Brain (organoid and tissue), 16 donors: ENCODE measurements at places on chromosomes 3 and 15.
A peak's percentile ranks its signal among the peaks of the same experiment; 100 is the strongest.

GRCh38 chr3:113152849-113153248 is 58.5 kb upstream of the BOC start:
- no peak for DNase-seq

DNA sequence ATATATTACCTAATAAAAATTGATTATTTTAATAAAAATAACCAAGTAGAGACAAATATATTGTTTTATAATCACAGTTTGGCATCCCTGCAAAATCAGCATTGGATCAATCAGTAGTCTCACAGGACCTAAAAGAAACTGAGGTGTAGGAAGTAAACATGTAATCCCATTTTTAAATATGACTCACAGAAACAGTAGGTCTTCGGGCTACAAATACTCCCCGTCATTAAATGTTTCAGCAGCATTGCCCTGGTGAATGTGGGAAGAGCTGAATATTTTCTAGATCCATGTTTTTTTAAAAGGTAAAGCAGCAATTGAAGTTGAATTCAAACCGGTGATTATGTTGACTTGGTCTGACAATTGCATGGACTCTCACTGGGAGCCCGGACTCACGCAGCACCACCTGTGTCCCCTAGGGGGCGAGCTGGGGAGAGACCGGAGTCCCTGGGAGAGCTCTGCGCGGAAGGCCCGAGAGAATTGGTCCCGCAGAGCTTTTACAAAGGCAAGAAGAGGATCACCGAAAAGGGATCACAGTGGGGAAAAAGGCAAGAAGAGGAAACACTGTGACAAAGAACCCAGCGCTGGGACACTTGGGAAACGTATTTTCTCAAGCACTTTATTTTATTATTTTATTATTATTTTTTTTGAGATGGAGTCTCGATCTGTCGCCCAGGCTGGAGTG is 17.2 kb upstream of the USP3 start:
- peak; percentile 52 for DNase-seq

DNA sequence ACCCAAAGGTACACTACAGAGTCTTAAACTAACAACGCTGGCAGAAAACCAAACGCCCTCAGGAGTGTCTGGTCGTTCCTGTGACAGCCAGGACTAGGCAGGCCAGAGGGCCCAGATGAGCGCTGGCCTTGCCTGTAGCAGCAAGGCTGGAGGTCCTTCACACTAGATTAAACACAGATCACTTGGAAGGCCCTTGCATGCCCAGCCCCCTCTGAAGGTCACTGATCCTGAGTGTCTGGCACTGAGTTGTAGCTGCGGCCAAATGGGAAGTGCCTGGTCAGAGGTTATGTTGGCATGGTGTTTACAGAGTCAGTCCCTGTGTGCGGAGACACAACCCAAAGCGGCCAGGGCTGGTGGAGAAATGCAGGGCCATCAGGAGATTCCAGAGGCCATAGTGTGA is 58.9 kb downstream of the ZNF621 start:
- no peak for DNase-seq

DNA sequence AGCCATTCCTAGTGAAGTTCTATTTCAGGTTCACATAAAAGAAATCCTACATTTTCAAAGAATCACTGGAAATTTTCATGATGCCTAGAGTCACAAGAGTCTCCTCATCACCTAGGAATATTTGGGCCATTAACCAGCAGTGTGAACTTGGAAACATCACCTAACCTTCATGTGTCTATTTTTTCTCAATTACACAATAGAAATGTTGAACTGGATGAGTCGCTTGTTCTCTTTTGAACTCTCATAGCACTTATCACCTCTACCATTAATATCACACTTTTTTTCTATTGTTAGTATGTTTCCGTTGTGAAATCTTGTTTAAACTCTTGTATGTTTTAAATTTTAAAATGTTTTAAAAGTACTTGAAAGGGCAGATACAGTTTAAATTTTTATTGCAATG is 371.3 kb downstream of the CADM2 start:
- DNase-seq: no peak

GRCh38 chr15:42591238-42591934 is 16.0 kb downstream of the STARD9 start:
- DNase-seq: no peak

- no peak for DNase-seq
Observed at GRCh38 chr3:32501783-32502117, 902 bp downstream of the CMTM6 start.

- DNase-seq: no peak
Observed at GRCh38 chr3:46646700-46647099, 34.4 kb downstream of the FAM240A start.

- DNase-seq: no peak
Observed at GRCh38 chr3:25257026-25257425, 171.0 kb upstream of the RARB start.

GRCh38 chr3:21694506-21694905 is 56.5 kb downstream of the ZNF385D start:
- no peak for DNase-seq

GRCh38 chr3:147613725-147614124 is 204.6 kb downstream of the ZIC1 start:
- DNase-seq: no peak
